Stimulated activated naive CD8-positive, alpha-beta T cell treated with anti-CD3 and anti-CD28 coated beads, Interleukin-15, amount 100 ng/mL, for 72 hours (primary cell): ENCODE measurements at places on chromosomes 2 and 18.

- DNase-seq, result no peak
Observed at GRCh38 chr2:223641082-223641481, 38.9 kb upstream of the SCG2 start.

- no peak for DNase-seq
Observed at GRCh38 chr2:63132020-63132419, 81.4 kb downstream of the OTX1 start.

DNA sequence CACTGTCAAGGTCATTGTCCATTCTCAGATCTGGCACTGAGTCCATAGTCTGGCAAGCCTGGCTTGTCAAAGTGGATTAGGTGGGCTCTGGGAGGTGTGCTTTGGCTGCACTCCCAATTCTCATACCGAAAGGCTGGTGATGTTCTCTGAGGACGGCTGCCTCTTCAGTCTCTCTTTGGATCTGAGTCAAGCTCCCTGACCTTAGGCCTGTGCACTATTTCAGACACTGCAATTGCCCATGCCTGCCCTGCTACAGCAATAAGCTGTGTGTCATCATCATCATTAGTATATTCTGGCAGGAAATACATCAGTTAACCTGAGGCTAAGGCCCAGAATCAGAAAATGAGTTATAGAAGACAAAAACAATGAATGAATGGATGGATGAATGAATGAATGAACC, 1.6 kb upstream of the SLC5A7 start:
- no peak for DNase-seq

DNA sequence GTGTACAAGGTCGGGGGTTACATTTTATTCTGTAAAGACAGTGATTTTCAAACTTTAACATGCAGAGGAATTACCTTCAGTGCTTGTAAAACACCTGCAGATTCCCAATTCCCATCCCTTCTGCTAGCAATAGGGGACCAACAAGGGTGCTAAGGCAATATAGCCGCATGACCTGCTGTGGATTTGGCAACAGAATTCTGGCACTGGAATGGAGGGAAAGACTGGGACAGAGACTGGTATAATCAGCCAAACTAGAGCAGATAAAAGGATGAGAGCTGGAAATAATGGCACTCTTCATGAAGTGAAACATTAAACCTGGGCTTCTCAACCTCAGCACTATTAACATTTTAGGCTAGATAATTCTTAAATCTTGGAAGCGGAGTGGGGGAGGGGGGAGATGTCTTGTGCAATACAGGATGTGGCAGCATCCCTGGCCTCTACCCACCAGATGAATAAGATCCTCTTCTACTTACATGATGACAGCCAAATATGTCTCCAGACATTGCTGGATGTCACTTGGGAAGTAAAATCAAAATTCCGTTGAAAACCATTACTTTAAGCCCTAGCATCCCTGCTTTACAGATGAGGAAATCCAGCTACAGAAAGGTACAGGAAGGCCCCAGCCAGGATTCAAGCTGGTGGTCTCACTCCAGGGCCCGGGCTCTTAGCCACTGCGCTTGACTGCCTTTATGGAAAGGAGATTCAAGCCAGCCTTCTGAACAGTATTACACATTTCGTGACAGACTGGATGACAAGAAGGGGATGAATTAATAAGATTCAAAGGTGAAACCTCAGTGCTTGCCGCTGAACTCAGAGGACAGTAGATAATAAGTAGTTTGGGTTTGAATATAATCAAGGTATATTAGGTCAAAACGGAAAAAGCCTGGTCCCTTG, 1.7 kb downstream of the EVA1A start:
- no peak for DNase-seq

DNA sequence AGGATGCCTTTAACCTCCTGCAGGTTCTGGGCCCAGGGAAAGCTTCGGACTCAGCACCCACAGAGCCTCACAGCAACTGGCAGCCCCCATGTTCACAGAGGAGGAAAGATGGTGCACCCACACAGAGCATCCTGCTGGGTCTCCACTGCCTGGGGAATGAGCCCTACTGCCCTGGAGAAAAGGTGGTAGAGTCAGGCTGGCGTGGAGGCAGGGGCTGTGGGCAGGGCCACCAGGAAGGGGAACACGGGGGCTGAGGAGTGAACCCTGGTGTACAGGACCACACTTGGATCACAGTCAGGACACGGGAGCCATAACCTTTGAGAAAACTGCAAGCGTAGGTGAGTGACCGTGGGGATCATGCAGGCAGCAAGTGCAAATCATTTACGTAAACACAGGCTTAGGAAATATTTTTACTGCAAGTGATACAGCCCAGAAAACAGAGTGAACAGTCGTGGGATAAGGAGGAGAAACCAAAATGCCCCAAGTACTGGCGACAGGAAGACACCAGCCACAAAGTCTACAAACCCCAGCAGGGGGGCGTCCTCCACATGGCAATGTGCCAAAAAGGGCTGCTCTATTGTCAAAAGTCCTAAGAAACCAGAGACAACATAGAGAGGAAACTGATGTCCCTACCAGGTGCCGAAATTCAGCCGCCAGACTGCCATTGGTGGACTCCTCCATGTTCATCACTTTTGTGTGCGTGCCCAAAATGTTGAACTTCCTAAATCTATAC, 27.6 kb downstream of the STAT1 start:
- no peak for DNase-seq

GRCh38 chr18:48928787-48929186, 22.0 kb downstream of the SMAD7 start:
- peak; percentile 66 for DNase-seq

- peak; percentile 61 for DNase-seq
Observed at GRCh38 chr2:20576598-20577115, 74.2 kb downstream of the HS1BP3 start.

GRCh38 chr2:204483608-204484081, 61.6 kb upstream of the PARD3B start:
- DNase-seq, result no peak

GRCh38 chr2:158315803-158316414, 140.6 kb downstream of the CCDC148 start:
- DNase-seq, result no peak

DNA sequence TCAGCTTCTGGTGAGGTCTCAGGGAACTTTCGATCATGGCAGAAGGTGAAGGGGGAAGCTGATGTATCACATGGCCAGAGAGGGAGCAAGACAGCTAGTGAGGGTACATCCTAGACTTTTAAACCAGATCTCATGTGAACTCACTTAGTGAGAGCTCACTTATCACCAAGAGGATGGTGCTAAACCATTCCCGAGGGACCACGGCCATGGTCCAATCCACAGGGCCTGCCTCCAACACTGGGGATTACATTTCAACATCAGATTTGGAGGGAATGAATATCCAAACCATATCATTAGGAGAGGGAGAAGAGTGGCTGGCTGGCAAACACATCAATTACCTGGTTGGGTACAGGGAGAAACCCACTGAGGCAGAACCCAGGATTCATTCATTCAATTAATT, 75.7 kb upstream of the HAAO start:
- DNase-seq, result no peak
